ENCODE measurements at places on chromosomes 3 and 15. TPM values are rescaled to one million over a fixed set of nuclear protein-coding genes. Genes with fewer than 3 reads are reported as not detected.

Gene DTWD1
- polyA plus RNA-seq: 25.0 TPM

Gene GOLGA6B
- not detected for polyA plus RNA-seq

Gene SPINT1
- polyA plus RNA-seq: 0.67 TPM

Gene ECE2
- polyA plus RNA-seq: not detected

Gene MYO5C
- polyA plus RNA-seq: 4.6 TPM

Gene ACKR2
- 1.7 TPM for polyA plus RNA-seq

Gene SOX2
- polyA plus RNA-seq: 0.14 TPM

Measured in adipose tissue (tissue), 3 donors.